ENCODE measurements at places on chromosomes 1 and 21.
A peak's percentile ranks its signal among the peaks of the same experiment; 100 is the strongest.

DNA sequence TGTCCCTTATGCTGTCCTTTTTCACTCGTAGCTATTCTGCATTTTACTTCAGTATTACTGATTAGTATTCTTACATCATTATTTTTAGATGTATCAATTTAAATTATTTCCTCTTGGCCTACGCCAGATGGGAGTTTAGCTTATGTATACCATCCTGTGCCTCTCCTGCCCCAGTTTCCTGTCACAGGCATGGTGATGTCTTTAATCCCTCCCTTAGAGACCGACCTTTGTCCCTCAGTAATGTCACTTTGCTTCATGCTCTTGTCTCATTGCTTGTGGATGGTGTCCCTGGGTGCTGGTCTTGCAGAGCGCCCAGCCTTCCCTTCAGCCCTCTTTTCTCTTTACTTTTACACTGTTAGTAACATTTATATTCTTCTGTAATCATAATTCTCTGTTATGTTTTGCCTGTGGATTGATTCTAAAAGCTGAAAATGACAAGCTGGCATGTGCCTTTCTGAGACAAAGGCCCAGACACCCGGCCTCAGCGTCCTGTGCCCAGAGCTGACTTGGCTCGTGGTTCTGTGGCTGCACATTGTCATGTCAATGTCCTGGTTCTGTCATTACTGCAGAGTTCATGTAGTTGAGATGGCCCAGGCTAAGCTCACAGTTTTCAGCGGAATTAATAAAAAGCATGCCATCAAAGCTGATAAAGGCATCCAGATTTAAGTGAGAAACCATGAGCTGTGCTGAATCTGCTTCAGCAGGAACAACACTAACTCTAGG, 100.7 kb downstream of the MTR start:
- DNase-seq: no peak

GRCh38 chr1:202154766-202155477, 5.5 kb downstream of the PTPN7 start:
- DNase-seq: peak; percentile 50

- DNase-seq: no peak
Observed at GRCh38 chr1:7589774-7590425, 181.2 kb upstream of the VAMP3 start.

GRCh38 chr1:224092601-224093000, 21.3 kb upstream of the FBXO28 start:
- DNase-seq: no peak

DNA sequence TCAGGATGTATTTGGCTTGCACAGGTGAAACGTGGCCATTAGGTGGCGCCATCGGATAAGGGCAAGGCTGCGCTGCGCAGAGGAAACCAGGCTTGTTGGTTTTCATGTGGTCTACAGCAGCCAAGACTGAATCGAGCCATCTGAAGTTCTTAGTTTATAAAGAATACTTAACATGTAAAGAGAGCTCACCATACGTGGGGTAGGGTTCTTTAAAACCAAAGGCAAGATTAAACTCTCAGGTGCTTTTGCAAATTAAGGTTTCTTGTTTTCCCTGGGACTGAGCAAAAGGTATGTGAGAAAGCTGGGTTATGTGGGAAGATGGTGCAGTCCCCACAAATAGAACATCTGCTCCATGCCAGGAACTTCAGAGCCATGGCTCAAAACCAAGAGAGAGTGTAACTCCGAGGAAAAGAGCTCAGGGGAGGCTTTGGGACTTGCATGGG, 9.3 kb downstream of the MASP2 start:
- peak; percentile 93 for DNase-seq

- no peak for DNase-seq
Observed at GRCh38 chr1:8563944-8564537, 246.1 kb downstream of the SLC45A1 start.

GRCh38 chr1:172359491-172359999, 60.9 kb upstream of the C1orf105 start:
- DNase-seq: no peak

DNA sequence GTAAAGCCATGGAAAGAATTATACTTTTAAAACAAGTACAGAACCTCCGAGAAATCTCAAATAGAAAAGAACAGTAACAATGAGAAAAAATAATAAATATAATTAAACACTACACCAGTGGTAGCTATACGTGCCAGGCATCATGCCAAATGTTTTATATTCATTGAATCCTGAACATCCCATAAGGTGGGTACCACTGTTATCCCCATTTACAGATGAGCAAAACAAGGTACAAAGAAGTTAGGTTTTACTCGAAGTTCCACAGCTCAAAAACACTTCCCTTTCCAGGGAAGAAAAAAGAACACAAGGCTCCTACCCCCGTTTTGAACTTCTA, 33.4 kb downstream of the JAK1 start:
- no peak for DNase-seq

DNA sequence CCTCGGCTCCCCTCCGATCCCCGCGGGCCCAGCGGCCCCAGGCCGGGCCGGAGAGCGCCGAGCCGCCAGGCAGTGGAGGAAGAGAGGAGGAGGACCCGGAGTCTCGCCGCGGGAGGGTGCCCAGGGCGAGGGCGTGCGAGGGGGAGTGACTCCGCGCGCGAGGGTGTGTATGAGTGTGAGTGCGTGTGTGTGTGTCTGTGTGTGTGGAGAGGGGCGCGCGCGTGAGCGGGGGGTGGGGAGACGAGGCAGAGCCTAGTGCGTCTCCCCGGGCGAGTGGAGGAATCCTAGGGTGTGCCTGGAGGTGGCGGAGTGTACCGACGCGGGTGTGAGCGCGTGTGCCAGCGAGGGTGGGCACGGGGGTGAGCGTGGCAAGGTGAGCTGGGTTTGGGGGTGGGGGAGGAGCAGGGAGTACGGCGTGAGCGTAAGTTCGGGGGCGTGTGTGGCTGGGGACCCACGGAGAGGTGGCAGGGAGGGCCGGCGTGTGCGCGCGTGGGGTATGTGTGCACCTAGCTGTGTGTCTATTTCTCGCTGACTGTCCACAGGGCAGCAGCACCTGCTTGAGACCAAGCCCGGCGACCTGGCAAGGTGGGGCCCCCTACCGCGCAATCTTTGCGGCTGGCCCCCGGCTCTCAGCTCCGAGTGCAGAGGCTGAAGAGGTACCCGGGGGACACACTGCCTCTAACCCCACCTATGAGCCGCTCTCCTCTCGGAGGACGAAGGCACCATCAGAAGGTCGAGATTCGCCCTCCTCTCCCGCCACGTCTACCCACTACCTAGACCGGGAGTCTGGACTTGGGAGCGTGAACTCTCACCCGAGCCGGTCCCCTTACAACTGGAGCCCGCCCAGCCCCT, 784 bp upstream of the KCND3 start:
- DNase-seq: no peak

- DNase-seq: no peak
Observed at GRCh38 chr1:183580281-183580682, 10.0 kb downstream of the NCF2 start.

- no peak for DNase-seq
Observed at GRCh38 chr1:12519693-12520364, 98.2 kb downstream of the DHRS3 start.

DNA sequence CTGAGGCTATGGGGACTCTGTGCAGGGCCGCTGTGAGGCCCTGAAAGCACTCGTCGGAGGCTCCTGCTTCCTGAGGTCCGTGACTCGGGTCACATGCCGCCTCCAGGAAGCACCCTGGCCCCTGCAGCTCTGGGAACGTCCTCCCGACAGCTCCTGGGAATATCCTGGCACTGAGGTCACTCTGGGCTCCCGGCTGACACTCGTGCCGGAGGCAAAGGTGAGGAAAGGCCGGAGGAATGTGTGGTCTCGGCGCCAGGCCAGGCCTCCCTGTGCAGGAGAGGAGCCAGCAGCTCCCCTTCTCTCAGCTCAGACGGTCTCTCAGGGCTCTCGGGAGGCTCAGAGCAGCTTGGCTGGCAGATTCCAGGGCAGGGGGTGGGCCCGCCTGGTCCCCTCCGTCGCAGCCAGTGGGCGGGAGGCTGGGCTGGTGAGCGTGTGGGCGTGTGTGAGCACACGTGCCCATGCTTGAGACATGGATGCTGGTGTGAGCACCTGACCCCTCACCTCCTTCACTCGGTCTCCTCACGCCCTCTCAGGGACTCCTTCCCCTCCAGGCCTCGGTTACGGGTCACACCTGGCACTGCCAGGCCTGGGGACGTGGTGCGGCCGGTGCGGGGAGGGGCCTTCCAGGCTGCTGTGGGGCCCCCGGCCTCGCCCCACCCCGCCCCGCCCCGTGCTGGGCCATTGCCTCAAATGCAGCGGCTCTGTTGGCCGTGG, 5.5 kb upstream of the RNF223 start:
- peak; percentile 52 for DNase-seq

GRCh38 chr1:25246600-25247023, 642 bp downstream of the RSRP1 start:
- peak; percentile 43 for DNase-seq

GRCh38 chr1:2799811-2800663, 1.5 kb downstream of the TTC34 start:
- DNase-seq: no peak

- no peak for DNase-seq
Observed at GRCh38 chr21:38486221-38486620, 12.1 kb downstream of the ERG start.

GRCh38 chr1:54336116-54336515, 70.1 kb downstream of the SSBP3 start:
- no peak for DNase-seq

- DNase-seq: peak; percentile 62
Observed at GRCh38 chr1:26317612-26318337, at the start of gene CD52. TSS of gene CD52 (plus strand) at chr1:26317958. CDS start at chr1:26318018, 60 bp downstream.

- DNase-seq: no peak
Observed at GRCh38 chr1:212643877-212644276, 35.3 kb downstream of the ATF3 start.

DNA sequence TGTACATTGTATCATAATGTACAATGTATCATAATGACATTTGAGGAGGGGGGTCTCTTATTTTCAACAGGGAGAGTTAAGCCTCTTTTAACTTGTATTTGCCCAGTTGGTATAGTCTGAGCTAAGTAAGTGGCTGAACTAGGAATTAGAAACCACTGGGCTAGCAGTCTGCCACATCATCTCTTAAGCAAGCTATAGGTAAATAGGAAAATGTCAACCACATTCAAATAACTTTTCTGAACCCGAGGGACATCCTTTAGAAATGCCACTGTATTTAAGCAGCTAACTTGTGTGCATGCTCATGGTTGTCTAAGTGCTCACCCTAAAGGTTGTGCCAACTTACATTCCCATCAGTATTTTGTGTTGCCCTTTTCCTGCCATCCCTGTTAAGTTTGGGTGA, 35.5 kb upstream of the ASB17 start:
- no peak for DNase-seq

- DNase-seq: no peak
Observed at GRCh38 chr21:41854426-41854995, 24.6 kb downstream of the PRDM15 start.

GRCh38 chr21:40647706-40648105, 199.3 kb downstream of the DSCAM start:
- DNase-seq: no peak

GRCh38 chr1:161792740-161793139, 26.6 kb downstream of the ATF6 start:
- DNase-seq: no peak

DNA sequence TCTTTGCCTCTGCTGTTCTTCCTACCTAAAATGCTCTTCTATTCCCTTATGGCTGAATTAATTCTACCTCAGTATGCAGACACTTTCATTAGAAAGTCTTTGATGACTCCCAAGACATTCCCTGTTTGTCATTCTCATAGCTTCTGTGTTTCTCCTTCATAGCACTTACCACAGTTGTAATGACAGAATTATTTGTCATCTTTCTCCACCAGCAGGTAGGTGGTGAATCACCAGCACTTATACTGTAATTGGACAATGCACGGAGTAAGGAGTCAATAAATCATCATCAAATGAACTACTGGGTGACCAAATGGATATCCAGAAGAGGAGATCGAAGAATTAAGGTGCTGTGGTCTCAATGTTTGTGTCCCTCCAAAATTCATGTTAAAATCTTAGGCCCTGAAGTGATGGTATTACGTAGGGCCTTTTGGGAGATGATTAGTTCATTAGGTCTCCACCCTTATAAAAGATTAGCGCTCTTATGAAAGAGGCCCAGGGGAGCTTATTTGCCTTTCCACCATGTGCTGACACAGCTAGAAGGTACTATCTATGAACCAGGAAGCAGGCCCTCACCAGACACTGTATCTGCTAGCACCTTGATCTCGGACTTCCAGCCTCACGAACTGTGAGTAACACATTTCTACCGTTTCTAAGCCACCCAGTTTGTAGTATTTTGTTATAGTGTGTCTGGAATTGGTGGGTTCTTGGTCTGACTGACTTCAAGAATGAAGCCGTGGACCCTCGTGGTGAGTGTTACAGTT, 2.4 kb upstream of the CCT8 start:
- DNase-seq: no peak

DNA sequence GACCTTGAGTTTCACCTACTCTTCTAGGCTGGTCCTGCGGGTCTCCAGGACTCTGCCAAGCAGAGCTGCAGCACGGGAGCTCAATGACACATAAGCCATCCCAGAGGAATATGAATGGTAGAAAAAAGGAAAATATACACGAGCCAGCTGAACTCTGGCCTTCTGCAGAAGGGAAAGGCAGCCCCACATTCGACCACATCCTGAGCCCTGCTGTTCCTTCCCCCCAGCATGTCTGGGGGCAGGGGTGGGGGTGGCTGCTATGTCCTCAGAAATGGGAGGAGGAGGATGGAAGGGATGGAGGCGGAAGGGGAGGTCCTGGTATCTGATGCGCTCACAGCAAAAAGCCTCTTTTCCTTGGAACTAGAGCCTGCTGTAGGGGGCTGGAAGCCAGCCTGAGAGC, 12.1 kb upstream of the KDF1 start:
- DNase-seq: no peak

DNA sequence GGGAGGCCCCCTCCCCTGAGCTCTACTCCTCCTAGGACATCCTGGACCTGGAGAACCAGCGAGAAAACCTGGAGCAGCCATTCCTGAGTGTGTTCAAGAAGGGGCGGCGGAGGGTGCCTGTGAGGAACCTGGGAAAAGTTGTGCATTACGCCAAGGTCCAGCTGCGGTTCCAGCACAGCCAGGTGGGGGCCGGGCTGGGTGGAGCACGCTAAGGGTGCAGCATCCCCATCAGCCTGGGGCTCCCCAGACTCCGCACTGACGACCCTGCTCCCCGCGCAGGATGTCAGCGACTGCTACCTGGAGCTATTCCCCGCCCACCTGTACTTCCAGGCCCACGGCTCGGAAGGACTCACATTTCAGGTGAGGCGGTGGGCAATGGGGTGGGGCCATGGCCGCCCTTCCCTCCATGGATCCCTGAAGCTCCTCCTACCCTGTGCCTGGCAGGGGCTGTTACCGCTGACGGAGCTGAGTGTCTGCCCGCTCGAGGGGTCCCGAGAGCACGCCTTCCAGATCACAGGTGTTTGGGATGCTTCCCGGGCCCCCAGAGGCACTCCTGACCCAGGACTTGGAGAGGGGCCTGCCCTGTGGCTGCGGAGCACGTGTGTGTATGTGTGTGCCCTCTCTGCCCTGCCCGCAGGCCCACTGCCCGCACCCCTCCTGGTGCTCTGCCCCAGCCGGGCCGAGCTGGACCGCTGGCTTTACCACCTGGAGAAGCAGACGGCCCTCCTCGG, 4.1 kb downstream of the PLEKHN1 start:
- no peak for DNase-seq

GRCh38 chr21:15423676-15424445, 305.9 kb upstream of the USP25 start:
- no peak for DNase-seq

GRCh38 chr21:42222821-42223390, 4.0 kb downstream of the ABCG1 start:
- no peak for DNase-seq

Measured in stimulated activated CD4-positive, alpha-beta T cell treated with anti-CD3 and anti-CD28 coated beads, Interleukin-2, amount 100 ng/mL, for 24 hours (primary cell).